ENCODE measurements at places on chromosomes 12 and 14.

DNA sequence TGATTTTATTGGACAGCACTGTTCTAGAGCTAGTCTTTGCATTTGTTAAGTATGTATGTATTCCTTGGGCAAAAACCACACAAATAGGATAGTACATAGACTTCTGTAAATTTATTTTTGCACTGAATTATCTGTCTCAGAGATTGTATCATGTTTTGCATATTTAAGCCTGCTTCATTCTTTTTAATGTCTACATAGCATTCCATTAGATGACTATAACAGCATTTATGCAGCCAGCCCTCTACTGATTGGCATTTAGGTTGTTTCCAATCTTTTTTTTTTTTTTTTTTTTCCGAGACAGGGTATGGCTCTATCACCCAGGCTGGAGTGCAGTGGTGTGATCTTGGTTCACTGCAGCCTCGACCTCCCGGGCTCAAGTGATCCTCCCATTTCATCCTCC, 34.5 kb downstream of the SYNDIG1L start:
- no peak for DNase-seq

DNA sequence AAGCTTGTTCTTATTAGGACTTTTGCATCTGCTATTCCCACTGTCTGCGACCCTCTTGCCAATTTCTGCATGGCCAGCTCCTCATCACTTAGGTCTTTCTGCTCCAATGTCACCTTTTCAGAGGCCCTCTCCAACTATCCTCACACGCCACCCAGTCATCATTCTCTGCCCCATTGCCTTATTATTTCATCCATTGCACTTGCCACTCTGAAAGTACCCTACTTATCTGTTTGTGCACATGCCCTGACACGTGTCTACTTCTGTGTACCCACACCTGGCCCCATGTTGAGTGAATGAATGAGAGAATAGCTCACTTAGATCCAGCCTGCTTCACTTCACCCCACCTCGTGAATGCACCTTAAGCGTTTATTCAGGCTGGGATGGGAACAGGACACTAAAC, 218.7 kb upstream of the TBX3 start:
- no peak for DNase-seq

DNA sequence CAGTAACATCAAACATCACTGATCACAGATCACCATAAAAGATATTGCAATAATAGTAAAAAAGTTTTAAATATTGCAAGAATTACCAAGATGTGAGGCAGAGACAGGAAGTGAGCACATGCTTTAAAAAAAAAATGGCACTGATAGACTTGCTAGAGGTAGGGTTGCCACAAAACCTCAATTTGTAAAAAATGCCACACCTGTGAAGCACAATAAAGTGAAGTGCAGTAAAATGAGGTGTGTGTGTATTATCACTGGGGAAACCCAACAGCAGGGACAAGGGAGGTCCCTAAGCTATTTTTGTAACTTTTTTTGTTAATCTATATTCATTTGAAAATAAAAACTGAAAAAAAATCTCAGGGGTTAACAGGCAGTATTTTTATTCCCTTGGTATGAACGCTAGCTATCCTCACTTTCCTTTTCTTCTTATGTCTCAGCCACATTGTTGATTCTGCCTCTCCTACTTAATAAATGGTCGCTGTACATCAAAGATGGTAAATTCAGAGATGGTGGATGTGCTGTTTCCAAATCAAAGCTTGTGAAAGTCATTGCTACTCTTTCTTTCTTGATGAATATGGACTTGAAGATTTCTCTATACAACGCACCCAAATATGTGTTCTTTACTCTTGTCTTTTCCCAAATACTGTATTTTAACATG, 14.0 kb upstream of the KLRD1 start:
- DNase-seq: no peak

DNA sequence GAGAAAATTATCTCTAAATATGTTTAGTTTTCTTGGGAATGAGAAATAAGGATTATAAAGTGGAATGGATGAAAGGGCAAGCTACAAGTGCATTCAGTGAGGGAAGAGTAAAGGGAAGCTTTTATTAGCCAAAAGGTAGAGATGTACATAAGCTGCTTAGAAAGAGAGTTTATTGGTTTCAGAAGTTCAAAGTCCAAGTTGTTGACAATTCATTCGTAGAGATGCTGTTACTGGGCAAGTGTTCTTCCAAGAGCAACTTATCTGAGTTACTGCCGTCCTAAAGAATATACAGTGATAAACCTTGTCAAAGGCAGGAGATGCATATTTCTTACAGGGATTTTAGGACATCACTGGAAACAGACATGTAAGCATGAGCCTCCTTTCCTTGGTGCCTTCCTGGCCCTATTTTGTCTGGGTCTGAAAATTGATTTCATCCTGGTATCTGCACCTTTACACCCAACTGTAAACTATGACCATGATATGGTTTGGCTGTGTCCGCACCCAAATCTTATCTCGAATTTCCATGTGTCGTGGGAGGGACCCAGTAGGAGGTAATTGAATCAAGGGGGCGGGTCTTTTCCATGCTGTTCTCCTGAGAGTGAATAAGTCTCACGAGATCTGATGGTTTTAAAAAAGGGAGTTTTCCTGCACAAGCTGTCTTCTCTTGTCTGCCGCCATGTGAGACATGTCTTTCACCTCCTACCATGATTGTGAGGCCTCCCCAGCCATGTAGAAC, 46.8 kb downstream of the TRMT5 start:
- DNase-seq: no peak

DNA sequence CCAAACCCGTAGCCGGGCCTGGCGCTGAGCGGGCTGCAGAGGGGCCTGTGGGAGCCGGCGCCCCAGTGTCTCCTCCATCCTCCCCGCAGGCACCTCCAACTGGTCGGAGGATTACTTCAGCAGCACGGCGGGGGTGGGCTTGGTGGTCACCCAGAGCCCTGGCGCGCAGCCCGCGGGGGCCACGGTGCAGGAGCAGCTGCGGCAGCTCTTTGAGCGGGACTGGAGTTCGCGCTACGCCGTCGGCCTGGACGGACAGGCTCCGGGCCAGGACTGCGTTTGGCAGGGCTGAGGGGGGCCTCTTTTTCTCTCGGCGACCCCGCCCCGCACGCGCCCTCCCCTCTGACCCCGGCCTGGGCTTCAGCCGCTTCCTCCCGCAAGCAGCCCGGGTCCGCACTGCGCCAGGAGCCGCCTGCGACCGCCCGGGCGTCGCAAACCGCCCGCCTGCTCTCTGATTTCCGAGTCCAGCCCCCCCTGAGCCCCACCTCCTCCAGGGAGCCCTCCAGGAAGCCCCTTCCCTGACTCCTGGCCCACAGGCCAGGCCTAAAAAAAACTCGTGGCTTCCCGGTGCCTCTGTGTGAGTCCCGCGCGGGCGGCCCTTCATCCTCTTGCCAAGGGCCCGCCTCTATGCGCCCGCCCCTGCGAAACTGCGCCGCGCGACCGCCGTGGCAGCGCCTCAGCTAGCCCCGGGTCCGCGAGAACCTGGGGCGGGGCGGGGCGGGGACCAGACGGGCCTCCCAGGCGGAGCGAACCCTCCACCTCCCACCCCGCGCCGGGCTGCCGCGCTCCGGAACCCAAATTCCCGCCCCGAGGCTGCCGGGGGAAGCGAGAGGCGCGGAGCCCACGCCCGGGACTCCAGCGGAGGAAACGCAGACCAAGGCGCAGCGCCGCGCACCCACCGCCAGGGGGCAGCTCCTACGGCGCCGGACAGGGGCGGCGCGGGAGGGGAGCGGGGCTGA, 8.3 kb downstream of the PLD4 start:
- DNase-seq: peak; percentile 91

- no peak for DNase-seq
Measured at GRCh38 chr14:60974090-60974651, 6.7 kb downstream of the TRMT5 start.

DNA sequence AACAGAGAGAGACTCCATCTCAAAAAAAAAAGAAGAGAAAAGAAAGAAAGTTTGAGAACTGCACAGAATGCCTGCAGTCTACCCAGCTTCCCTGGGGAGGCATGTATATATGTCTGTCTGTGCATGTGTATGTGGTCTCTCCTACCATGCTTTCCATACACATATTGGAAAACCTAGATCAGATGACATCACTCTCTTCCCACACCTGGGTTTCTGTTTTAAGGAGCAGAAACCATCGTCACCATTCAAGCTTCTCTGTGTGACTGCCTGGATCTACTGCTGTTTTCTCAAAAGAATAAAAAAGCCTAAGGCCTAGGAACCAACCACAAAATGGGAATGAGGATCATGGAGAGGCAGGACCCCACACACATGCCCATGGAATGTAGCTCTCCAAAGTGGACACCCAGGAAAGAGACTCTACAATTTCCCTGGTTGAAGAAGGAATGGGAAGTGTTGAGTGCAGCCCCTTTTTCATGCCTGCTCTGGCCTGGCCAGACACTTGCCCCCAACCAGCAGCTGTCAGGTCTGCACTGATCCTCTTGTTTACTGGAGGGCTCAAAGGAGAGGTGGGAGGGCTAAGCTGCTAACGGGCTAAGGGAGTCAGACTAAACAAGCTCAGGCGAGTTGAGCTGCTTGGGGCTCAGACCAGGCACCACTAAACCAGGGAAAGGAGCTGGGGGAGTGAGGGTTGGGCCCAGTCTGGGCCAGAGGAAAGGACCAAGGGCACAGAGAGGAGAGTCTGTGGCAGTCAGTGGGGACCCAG, 7.7 kb upstream of the PCK2 start:
- no peak for DNase-seq

DNA sequence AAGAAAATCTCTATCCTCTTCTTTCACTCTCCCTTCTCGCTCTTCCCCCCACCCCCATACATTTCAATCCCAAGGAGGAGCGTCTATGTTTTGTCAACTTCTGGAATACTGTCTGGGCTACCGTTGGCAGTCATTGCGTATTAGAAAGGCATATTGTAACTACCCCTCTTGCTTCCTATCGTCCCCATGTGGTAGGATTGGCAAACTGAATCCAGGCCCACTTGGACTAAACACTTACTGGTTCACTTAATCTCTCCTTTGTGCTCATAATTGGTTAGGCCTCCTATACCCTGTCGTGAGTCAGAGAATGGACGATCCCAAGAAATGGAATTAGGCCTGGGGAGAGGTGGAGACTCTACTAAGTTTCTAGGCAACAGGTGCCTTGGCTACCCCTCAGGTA, 68.8 kb upstream of the SLC8A3 start:
- peak; percentile 47 for DNase-seq

GRCh38 chr12:53055471-53056266, 5.8 kb downstream of the TNS2 start:
- DNase-seq: no peak

GRCh38 chr14:92565040-92565717, 51.6 kb downstream of the RIN3 start:
- DNase-seq: no peak

- DNase-seq: no peak
Measured at GRCh38 chr14:38507299-38507698, 251.4 kb upstream of the CLEC14A start.

- no peak for DNase-seq
Measured at GRCh38 chr14:50139192-50139591, 22.8 kb upstream of the VCPKMT start.

DNA sequence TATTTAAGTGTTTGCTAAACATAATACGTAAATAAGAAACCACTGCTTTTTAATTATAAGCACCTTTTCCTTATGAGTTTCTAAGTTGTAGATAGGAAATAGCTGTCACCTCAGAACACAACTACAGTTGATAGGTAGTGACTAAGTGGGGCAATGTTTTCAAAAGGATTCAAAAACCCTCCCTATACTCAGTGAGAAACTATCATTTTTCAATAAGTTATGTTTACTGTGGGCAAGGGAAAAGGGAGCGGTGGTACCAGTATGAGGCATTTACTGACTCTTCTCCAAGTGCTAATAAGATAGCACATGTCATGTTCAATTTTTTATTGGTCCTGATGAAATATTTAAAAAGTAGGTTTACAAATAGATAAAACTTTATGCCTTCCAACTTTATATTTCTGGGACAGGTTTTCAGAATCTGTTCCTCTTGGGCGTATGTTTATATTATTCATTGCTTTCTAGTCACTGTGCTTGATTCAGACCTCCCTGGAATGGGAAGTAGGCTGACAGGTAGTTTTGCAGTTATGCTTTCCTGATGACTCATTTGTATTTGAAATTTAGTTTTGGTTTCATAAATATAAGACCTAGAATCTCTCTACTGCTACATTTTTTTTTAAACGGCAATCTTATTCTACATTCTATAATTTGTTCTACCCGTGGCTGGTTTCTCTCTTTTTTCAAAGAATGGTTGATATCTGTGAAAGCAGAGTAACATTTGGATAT, 153.1 kb downstream of the TMEM117 start:
- DNase-seq: no peak

DNA sequence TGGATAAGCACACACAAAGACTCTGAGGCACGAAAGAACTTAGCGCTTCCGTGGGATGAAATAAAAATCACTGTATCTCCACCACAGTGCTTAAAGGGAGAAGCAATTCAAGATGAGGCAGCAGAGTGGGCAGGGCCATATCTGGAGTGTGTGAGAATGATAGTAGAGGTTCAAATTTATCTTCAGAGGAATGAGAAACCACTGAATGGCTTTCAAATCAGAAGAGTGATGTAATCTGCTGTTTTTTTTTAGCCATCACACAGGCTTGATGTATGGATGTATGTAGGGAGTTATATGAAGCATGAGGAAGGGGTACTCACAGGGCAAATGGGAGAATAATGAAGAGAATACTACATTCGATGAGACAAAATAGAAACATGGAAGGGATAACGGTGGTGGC, 24.1 kb downstream of the MDGA2 start:
- DNase-seq: no peak

Data from NCI-H1694 treated with DMSO at 0.1 percent for 48 hours (cell line).